Stimulated activated CD8-positive, alpha-beta memory T cell treated with anti-CD3 and anti-CD28 coated beads, Interleukin-4, amount 100 ng/mL, for 1 hour (primary cell): ENCODE measurements at places on chromosomes 4 and X.
A peak's percentile ranks its signal among the peaks of the same experiment; 100 is the strongest.

DNA sequence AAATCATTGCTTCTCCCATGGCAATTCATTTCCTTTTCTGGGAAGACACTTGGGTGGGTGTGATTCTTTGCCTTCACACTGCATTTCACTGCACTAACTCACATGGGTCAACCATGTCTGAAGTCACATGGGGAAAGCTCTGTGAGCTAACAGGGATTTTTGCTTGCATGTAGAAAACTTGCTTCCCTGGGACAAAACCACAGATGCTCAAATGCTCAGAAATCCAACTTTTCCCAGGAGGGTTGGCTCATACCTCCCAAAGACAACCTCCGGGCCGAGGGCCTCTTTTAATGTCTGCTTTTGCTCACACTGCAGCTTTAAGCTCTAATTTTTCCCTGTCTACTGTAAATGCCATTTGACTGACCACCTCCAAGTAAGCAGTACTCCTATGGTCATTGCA lies 1695.2 kb downstream of the STIM2 start:
- DNase-seq = no peak

DNA sequence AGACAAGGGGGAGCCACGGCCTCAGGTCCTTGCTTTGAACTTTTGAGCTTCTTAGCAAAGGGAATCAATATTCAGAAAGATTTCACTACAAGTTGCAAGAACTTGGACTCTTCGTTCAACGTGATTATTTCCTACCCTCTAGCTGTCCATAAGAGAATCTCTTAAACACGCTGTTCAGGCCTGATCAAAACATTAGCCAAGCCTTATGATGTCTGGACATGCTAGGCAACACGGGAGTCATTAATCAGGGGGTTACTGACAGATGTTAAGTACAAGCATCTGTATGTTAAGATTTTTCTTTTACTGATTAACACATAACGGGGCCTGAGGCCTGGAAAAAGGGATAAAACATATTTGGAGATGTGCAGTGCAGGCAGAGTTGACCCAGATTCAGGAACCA lies 138.9 kb upstream of the IL1RAPL2 start:
- DNase-seq = no peak

DNA sequence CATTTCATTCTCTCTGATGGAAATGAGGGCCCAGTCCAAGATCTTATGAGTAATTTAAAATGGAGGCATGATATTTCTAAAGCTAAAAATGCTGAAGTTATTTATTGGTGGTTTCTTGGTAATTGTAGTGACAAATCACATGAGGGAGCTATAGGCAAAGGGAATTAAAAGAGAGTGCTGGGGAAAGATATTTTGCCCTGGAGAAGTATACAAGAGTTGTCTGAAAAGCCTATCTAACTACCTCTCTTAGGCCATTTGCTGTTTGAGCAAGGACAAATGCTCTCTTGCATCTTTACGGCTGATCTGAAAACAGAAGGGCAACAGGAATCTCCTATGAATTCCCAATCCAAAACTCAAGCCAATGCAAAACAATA lies 89.4 kb downstream of the FMR1NB start:
- no peak for DNase-seq

- DNase-seq = no peak
These were observed 3.1 kb downstream of the BMP2K start for GRCh38 chr4:78779280-78779679.

- DNase-seq = no peak
These were observed 1520.7 kb downstream of the ARAP2 start for GRCh38 chr4:34723605-34724004.

DNA sequence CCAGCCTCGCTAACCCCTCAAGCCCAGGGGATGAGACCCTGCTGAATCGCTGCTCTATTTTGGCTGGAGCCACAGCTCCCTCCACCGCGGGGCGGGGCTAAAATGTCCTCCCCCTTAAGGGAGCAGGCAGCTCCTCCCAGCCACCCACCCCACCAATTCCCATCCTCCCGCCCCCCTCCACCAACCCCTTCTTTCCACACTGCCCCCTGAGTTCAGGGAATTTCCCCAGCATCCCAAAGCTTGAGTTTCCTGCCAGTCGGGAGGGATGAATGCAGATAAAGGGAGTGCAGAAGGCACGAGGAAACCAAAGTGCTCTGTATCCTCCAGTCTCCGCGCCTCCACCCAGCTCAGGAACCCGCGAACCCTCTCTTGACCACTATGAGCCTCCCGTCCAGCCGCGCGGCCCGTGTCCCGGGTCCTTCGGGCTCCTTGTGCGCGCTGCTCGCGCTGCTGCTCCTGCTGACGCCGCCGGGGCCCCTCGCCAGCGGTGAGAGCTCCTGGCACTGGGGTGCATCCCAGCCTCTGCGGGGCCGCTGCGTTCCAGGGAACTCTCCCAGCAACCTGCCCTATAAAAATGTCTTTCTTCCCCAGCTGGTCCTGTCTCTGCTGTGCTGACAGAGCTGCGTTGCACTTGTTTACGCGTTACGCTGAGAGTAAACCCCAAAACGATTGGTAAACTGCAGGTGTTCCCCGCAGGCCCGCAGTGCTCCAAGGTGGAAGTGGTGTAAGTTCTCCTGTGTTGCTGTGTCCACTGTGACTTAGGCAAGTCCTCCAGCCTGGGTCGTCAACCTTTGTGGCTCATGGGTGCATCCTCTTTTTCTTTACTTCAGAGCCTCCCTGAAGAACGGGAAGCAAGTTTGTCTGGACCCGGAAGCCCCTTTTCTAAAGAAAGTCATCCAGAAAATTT lies at the start of gene CXCL6:
Gene CXCL6 (plus strand): TSS at position 306 of the 907 bp plus-strand sequence. CDS start 73 bp downstream, at position 379.
- no peak for DNase-seq

DNA sequence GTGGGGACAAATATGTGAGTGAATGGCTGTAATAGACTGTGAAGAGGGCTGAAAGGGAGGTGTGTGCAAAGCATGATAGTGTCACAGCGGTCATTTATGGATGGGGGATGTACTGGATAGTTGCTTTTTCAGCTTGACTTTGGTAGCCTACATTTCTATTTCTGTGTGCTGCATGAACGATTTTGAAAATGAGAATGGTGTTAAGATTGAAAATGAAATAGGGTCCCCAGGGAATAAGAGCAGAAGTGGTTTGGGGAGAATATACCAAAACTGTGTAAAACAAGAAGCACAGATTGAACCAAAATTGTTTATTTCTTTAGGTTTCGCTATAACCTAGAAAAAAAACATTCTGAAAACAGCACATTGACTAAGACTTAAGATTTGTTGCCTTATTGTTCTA lies 58.8 kb upstream of the CLNK start:
- no peak for DNase-seq

DNA sequence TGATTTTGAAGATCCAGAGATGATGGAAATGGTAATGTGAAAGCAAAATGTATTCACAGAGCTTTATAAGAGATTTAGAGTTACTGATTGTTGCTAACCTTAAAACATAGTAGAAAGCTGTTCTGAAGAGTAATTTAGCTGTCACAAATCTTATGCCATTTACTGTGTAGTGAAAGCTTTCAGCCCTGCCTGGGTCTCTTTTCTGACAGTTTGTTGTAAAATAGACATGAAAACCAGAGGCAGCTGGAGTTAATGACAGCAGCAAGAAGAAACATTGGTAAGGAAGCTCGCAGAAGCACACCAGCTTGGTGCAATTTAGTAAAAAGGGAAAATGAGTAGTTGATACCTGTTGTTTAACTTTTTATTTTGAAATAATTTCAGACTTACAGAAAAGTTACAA lies 21.1 kb downstream of the POLR2B start:
- DNase-seq = no peak

DNA sequence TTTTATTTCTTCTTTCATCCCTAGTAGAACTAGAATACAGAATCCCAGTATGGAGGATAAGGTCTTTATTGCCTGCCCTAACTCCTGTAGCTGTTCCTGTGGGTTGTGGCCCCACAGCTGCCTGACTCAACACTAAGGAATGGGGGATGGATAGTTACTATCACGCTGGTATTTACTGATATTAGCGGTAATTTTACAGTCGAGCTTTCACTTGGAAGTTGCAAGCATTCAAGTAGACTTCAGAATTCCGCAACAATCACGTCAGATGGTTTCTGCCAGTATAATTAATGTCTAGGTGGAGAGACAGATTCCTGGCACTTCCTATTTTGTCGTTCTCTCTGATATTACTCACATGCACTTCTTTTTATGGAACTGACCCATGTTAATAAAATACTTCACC lies 489.8 kb downstream of the PABPC4L start:
- DNase-seq = no peak

DNA sequence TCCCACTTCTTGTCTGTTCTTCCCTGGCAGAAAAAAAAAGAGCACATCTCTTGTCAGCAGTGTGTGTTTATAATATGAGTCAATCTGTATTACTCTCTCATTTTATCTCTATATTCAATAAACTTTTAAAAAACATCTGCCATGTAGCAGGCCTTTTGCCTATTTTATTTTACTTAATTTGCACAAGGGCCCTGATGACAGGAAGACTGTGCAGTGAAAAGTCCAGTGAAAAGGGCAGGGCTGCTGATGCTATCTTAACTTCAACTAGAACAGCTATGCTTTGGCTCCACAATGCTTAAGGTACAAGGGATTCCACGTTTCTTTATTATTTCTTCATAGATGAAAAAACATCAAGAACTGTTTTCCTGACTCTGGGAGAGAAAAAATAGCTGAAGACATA lies 97.0 kb upstream of the DGKK start:
- no peak for DNase-seq

DNA sequence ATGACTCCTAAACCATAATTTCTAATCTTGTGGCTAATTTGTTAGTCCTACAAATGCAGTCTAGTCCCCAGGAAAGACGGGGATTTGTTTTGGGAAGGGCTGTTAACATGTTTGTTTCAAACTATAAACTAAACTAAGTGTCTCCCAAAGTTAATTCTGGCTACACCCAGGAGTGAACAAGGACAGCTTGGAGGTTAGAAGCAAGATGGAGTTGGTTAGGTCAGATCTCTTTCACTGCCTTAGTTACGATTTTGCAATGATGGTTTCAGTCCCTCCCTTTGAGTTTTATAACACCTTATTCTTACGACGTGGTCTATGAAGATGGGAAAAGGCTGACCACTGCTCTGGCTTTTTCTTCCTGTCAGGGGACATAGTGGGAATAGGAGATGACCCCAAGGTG lies 27.0 kb upstream of the IL2 start:
- no peak for DNase-seq

GRCh38 chrX:63686878-63687714 lies 97.9 kb downstream of the ARHGEF9 start:
- DNase-seq = peak; percentile 1
